Activated CD8-positive, alpha-beta memory T cell treated with anti-CD3 and anti-CD28 coated beads for 24 hours (primary cell): ENCODE measurements at places on chromosomes 11 and 22.

DNA sequence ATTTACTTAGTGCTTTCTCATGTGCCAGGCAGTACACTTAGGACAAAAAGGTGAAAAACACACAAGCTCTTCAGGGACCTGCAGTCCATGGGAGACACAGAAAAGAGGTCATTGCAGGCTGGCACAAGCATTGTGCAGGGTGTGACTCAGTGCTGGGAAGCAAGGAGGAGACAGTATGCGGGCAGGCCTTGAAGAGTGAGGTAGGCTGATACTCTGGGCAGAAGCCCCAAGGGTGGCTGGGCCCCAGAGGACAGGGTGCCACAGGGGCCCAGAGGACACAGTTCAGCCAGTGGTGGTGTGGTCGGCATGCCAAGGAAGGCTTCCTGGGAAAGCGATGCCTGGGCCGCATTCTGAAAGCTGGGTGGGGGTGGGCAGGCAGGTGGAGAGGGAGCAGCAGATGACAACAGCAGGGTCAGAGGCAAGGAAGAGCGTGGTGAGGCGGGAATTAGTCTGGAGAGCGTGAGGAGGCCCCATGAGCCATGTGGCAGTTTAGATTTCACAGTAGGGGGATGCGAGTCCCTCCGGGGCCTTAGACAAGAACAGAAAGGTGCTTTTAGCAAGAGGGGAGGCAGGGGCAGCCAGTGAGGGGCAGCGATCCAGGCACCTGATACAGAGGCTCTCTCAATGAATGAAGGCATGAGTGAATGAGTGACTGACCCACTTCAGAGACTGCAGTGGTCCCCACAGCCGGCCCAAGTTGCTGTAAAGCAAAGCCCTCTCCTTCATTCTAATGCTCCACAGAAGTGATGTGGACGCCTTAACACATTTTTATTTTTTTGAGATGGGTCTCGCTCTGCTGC lies 6.8 kb downstream of the C11orf24 start:
- DNase-seq: no peak

DNA sequence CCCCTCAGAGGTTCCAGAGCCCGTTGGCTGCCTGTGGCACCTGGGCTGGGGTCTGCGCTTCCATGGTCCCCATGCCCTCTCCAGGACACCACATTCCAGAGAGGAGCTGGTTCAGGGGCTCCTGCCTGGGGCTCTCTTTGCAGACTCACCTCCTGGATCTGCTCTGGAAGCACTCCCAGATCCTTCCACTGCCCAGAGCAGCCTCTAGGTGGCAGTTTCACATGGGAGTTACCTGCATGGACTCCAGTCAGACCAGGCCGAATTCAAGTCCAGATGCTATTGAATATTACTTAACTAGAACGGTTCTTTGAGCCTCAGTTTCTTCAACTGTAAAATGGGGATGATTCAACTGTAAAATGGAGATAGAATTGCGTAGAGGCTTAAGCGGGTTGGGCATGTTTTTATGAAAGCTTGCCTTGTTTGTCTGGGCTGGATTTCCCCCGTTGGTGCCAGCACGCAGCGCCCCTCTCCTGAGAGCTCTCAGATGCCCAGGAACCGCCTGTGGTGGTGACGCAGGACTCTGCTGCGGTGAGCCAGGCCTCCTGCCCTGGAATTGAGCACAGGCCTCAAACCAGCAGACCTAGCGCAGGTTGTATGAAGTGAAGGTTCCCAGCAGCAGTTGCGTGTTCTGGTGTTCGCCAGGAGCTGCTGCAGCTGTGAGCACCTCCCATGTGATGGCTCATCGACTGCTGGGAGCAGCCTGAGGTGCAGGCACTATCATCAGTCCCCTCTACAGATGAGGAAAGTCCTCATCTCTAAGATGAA lies 44.2 kb downstream of the LMO1 start:
- DNase-seq: no peak

DNA sequence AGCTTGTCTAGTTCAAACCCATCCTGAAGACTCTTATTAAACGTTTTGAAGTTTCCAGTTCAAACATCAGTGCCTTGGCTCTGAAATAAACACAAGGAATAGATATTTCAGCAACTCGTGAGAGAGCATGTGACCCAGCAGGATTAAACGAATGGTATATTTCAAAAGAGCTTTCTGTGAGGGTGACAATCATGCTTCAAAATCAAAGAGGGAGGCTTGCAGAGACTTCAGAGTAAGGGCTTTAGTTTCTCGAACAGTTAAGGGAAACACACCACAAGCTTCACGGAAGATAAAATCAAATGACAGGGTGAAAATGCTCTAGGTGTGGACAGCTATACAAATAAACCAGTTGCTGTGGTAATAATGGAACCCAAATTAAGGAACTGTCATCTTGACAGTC lies 1.4 kb downstream of the HPS4 start:
- no peak for DNase-seq

- DNase-seq: no peak
Measured at GRCh38 chr11:75939992-75940391, 125.0 kb downstream of the UVRAG start.

- DNase-seq: no peak
Measured at GRCh38 chr11:76239483-76240160, 33.3 kb upstream of the WNT11 start.

DNA sequence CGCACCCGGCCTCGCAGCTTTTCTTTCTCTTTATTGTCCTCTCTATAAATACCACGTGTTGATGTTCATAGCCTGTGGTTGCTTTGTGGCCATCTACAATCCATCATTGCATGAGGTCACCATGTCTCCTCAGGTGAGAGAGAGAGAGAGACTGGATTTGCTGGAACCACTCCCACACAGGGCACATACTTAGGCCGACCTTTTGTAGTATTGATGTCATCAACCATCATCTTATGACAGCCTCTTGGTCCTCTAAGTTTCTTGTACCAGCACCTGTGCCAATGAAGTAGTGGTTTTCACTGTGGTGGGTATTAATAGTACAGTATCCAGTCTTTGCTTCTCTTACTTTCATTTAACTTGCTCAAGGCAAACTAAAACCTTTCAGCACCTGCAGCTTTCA lies 22.8 kb upstream of the P2RY6 start:
- no peak for DNase-seq

DNA sequence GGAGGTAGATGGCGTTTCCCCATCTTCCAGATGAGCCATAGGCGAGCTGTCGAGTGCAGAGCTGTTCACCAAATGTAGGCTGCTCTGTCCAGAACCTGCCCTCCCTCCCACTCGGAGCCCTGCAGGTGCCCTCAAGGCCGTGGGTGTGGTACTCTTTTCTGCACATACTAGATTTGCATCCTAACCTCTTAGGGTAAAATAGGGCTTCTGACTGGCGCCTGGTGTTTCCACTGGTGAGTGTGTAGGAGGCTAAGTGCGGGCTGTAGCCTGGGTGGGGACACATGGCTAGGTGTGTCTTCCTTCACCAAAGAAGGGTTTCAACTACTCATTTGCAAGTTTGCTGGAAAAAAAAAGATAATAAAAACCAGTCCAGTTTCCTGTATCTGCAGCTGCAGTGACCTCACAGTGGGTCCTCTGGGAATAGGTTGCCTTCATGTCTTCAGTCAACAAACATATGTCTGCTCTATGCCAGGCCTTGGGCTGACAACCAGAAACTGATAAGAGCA lies 8.5 kb downstream of the BIK start:
- no peak for DNase-seq

DNA sequence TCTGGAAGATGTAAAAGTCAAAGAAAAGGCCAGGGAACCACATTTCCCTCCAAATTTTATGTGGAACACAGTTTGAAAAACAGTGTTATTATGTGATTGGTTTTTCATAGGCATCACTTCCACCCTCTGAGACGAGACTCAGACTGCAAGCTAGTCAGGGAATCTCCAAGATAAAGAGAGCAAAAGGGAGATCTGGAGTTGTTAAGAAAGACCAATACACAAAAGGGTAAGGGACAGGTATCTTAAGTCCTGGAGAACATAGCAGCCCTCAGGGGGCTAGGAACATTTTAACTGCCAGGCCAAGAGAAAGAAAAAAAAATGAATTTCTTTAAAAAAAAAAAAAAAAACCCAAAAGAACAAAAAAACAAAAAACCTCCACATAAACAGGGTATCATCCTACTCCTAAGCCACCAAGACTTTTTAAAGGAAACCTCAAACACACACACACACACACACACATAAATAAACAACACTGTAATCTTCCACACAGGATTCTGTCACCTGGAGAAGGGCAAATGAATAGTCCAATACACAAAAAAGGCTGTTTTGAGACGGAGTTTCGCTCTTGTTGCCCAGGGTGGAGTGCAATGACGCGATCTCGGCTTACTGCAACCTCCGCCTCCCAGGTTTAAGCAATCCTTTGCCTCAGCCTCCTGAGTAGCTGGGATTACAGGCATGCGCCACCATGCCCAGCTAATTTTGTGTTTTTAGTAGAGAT lies 44.5 kb downstream of the CELF1 start:
- no peak for DNase-seq

DNA sequence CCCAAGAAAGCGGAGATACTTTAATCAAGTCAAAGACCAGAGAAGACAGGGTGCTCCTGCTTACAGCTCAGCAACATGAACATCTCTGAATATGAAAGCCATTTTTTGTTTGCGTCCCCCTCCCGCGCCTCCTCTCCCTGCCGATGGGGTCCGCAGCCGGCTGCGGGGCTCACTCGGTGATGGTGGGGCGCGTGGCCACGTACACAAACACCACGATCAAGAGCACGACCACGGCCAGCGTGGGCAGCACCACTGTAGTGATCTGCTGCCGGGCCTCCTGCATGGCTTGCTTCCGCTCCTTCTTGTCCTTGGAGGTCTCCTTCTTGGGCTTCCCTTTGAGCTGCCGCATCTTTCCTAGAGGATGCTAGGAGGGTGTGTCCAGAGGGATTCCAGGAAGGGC lies 64.3 kb downstream of the SMCO4 start:
- no peak for DNase-seq

GRCh38 chr11:77308838-77309237 lies 7.4 kb upstream of the GDPD4 start:
- no peak for DNase-seq

- DNase-seq: no peak
Measured at GRCh38 chr11:97309291-97309690, 919.5 kb downstream of the JRKL start.

DNA sequence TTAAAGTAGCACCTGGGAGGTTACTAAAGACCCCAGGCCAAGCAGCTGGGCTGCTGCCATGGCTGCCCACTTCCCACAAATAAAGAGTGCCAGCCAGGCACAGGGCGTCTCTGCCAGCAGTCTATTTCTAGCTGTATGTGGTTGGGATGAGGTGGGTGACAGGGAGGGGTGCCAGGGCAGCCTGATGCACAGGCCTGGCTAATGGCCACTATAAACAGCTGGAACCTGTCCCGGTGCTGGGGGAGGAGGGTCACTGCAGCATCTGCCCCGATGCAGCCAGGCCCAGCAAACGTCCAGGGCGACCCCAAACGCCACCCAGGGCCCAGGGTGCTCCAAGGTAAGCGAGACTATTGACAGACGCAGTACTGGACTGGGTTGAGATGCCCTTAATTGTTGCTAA lies 37.4 kb downstream of the SCUBE1 start:
- no peak for DNase-seq

DNA sequence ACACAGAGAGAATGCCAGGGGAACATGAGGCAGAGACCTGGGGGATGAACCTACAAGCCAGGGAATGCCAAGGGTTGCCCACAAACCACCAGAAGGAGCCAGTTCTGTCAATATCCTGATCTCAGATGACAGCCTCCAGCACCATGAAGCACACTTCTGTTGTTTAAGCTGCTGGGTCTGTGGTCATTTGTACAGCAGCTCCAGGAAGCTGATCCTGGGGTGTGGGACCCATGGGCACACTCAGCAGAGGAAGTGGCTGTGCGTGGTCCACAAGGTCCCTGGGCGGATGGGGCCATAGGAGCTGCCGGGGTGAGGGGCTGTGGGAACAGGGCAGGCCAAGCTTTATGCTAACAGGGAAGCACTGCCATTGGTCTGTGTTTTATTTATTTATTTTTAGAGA lies 12.1 kb downstream of the PPM1F start:
- no peak for DNase-seq

GRCh38 chr11:60155931-60156330 lies 27.0 kb downstream of the MS4A6A start:
- DNase-seq: no peak

- no peak for DNase-seq
Measured at GRCh38 chr22:40499209-40499623, 128.8 kb downstream of the SGSM3 start.

DNA sequence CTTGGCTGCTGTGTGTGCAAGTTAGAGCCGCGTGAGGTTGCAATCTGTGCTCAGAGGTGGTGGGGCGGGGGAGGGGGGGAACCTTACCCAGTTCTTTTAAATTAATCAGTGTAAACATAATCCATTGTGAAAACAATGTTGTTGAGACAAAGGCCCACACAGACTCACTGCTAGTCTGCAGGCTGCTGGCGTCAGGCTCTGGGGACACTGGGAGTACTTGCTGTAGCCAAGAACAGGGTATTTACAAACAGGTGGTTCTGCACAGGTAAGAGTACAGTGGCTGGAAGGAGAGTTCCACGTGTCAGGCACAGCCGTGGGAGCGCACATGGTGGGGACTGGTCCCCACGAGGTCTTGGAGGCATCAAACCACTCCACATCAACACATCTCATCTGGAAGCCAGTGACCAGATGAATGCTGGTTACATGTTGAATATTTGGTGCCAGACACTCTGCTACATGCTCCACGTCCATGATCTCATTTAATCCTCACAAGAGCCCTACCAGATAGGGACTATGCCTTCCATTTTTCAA lies 27.4 kb downstream of the SCUBE1 start:
- DNase-seq: no peak

DNA sequence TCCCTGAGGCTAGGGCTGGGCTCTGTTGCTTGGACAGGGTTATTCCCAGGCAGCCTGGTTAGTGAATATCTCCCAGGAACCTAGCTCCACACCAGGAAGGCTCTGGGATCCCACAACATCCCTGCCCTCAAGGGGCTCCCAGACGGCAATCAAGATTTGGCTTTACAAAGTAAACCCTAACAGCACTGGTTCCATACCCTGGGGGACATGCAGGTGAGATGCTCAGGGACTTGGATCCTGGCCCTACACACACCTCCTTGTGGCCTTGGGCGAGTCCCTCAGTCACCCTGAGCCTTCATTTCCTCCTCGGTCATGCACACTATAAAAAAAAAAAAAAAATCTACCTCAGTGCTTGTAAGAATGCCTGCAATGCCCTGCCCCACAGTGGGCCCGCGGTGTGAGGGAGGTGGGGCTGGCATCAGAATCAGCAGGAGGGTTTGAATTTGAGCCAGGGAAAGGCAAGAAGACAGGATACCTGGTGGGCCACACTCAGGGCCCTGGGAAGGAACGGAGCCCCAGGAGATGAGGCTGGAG lies 86.3 kb downstream of the MORC2 start:
- no peak for DNase-seq
